ENCODE measurements at places on chromosomes 5 and 9. TPM values are rescaled to one million over a fixed set of nuclear protein-coding genes. Genes with fewer than 3 reads are reported as not detected.

SLC1A1 gene
- 0.04 TPM for total RNA-seq

MIER3 gene
- 9.7 TPM for total RNA-seq

IRX4 gene
- 54.4 TPM for total RNA-seq

PCDHGB4 gene
- 1.5 TPM for total RNA-seq

SPATA31D1 gene
- not detected for total RNA-seq

BAAT gene
- total RNA-seq: not detected

DND1 gene
- 1.6 TPM for total RNA-seq

LCN12 gene
- total RNA-seq: not detected

RAPGEF1 gene
- 34.2 TPM for total RNA-seq

PCDH12 gene
- 0.04 TPM for total RNA-seq

All from hair follicular keratinocyte (primary cell).